ENCODE measurements at places on chromosomes 7 and 10. TPM values are rescaled to one million over a fixed set of nuclear protein-coding genes. Genes with fewer than 3 reads are reported as not detected.

The CDHR1 gene
- total RNA-seq = 0.64 TPM

DNA sequence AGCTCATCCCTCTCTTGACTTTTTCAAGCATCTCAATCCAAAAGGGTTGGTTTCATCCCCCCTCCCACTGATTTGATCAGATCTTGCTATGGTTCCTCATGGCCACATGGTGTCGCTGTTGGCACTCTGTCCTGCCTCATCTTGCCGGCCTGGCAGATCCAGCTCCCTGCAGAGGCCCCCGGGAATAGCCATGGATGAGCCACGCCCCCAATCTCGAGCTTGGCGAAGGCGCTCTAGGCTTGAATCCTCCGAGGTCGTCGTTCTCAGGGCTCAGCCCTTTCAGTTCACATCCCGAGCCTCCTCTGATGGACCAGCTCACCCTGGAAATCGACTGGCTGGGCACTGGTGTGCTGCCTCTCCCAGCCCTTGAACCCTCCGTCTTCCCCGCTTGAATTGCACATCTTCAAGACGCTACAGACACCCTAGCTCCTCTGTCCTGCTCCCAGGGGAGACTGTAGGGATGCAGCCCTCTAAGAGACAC is 628.7 kb downstream of the TYW1 start:
- DNase-seq = peak; percentile 18

GRCh38 chr7:95865716-95866371 is 93.5 kb downstream of the DYNC1I1 start:
- no peak for DNase-seq

DNA sequence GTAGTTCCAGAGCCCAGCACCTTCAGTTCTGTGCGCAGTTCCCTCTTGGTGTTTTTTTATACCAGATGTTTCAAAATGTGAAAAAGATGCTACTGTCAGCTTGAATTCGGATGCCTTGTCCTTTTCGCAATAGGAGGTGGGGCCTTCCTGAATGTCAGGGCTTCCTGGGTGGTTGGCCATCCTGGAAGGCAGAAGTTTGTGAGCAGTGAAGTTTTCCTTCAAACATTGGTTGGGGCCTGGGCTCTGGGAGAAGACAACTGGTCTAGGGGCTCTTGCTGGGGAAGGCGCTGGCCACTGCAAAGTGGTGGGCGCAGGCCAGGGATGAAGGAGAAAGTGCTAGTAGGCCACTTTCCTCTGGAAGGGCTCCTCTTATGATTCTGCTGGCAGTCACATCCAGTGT is 56.8 kb upstream of the JAZF1 start:
- DNase-seq = no peak

The NPSR1 gene
- not detected for total RNA-seq

The EFCAB10 gene
- not detected for total RNA-seq

GRCh38 chr7:85452674-85453073 is 265.8 kb upstream of the SEMA3D start:
- no peak for DNase-seq

The SEMA3C gene
- not detected for total RNA-seq

The SPDYE2B gene
- total RNA-seq = not detected

The SEMA3A gene
- 1.7 TPM for total RNA-seq

GRCh38 chr10:48612236-48612943 is 7.5 kb upstream of the ARHGAP22 start:
- DNase-seq = no peak

The H2BK1 gene
- 1.2 TPM for total RNA-seq
